ENCODE measurements at places on chromosomes 11 and 22.

- no peak for DNase-seq
Measured at GRCh38 chr11:57527056-57527631, 3.4 kb downstream of the TIMM10 start.

GRCh38 chr22:41110968-41111367 lies 18.6 kb downstream of the EP300 start:
- DNase-seq: no peak

- DNase-seq: no peak
Measured at GRCh38 chr22:30843245-30843644, 125.3 kb downstream of the MORC2 start.

DNA sequence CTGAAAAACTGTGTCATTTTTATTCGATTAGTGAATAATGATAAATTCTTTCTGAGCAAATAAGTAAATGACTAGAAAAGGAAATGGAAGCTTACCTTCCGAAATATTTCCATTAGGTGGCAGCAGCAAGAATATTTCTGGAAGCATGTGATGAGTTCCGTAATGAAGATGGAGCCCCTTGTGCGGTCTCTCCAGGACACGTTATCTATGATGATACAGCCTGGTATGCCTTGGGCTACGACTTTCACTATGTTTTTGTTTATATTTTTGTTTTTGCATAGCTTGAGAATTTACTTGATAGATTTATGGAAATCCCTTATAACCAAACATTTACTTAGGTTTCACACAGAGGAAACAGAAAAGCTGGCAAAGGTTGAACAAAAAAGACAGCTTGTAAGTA lies 25.7 kb downstream of the CASP5 start:
- DNase-seq: no peak

DNA sequence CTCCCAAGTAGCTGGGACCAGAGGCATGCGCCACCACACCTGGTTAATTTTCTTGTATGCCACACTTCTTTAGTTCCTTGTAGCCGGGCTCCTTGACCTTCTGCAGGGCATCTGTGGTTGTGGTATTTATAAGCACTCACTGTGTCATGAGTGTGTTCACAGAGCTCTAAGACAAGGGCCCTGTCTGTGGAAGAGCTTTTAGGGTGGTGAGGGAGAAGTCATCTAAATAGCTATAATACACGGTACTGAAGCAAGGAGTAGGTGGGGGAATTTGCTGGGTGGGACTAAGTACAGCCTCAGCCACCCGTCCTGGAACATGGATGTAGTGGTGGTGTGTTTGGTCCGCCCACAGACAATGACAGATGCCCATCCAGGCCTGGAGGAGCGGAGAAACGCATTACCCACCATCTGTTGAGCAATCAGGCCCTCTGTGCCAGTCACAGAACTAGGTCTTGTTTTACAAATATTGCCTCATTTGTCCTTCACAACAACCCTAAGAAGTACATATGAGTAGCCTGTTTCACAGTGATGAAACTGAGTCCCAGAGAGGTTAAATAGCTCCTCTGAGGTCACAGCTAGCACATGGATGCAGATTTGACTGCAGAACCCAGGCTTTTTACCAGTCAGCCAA lies 10.1 kb downstream of the ACO2 start:
- peak; percentile 51 for DNase-seq
